ENCODE measurements at places on chromosomes 2 and 18.

GRCh38 chr2:144504218-144504641, 15.7 kb downstream of the ZEB2 start:
- DNase-seq, result no peak

DNA sequence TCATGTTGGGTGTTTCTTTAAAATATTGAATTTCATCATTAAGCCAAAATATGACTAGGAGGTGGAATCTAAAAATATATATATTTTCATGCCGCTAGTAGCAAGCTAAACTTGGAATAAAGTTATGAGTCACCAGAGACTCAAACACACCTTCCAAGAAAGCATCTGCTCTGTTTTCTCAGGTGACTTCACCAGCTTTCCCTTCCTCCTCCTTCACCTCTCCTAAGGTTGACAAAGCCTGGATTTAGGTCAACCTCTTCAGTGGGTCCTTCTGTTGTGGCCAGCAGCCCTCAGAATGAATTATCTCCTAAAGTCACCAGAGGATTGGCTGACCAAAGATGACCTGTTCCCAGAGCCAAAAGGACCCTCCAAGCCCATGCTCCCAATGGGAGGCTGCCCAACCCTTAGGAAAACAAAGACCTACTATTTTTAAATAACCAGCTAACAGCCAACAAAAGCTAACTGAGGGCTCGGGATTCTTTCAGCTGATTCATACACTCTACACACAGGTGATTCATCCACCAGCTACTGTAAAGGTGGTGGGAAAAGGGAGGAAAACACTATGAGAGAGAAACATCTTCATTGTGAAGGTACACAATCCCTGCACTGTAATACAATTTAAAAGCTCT, 113.9 kb downstream of the MYO5B start:
- no peak for DNase-seq

- no peak for DNase-seq
Measured at GRCh38 chr2:70732766-70733645, 35.0 kb downstream of the ADD2 start.

- no peak for DNase-seq
Measured at GRCh38 chr18:12768625-12769024, 65.8 kb downstream of the PSMG2 start.

- no peak for DNase-seq
Measured at GRCh38 chr2:203997481-203997880, 60.9 kb downstream of the ICOS start.

DNA sequence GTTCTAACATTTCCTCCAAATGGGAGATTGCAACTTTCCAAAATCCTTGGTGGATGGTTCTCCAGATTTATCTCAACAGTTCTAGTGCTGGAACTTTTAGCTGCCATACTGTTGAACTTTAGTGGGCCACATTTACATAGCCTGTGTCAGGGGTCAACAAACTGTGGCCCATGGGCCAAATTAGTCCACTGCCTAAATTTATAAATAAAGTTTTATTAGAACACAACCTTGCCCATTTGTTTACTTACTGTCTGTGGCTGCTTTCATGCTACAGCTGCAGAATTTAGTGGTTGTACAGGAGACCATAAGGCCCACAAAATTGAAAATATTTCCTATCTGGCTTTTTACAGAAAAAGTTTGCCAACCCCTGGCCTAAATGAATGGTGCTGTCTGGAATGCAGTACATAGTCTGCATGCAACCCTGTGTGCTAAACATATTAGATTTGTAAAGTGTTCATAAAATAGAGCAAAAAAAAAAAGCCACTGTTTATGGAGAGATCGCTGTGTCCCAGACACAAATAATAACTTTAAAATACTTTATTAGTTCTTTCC, 30.3 kb downstream of the MGAT5 start:
- no peak for DNase-seq

- DNase-seq, result no peak
Measured at GRCh38 chr2:132632000-132632649, 37.9 kb downstream of the LYPD1 start.

- DNase-seq, result peak; percentile 63
Measured at GRCh38 chr18:9849407-9850283, 36.1 kb upstream of the TXNDC2 start.

- no peak for DNase-seq
Measured at GRCh38 chr18:2911533-2911932, 64.7 kb downstream of the EMILIN2 start.

- DNase-seq, result no peak
Measured at GRCh38 chr2:189954989-189955388, 107.5 kb downstream of the MSTN start.

DNA sequence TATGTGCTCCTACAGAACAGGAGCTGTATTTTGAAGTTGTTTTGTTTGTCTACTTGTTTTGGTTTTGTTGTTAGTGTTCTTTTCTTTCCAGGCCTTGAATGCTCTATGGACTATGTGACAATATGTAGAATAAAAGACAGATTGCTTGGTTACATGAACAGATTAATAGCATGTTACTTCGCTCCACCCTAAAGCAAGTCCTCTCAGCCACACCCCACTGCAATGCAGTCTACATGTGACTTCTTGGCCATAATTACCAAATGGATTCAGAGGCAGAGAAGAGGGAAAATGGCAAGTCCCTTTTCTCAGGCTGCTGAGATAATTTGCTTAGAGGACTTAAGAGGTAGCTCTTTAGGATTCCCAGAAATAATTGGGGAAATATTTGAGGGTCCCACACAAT, 123.2 kb upstream of the CYP1B1 start:
- DNase-seq, result no peak

DNA sequence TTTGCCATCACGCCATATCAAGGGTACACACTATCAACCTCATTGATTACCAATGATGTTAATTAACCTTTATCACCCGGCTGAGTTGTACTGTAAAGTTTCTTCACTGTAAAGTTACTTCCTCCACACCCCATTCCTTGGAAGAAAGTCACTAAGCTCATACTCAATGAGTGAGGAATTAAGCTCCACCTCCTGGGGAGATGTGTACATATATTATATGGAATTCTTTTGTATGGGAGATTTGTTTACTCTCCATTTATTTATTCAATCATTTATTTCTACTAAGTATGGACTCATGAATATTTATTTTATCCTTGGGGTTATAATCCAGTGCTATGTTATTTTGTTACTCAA, 56.8 kb downstream of the C2orf74 start:
- DNase-seq, result no peak

DNA sequence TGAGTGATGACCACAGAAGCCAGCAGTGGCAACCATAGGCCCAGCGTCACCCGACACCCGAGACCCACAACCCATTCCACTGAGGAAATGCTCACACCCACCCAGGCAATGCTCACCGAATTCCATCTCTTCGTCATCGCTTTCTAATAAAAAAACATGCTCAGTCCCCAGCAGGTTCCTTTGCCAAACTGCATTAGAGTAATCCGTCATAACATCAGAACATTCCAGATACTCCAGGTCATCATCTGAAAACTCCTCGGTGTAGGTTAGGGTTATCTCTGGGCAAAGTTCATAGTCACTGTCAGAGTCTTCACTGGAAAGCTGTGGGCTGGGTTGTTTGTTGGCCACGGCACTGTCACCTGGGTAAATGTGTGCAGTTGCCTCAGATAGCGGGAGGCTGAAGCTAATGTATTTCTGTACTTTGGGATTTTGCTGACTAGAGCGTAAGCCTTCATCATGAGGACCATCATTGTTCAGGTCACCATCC, 49.3 kb downstream of the ALPK2 start:
- DNase-seq, result no peak

DNA sequence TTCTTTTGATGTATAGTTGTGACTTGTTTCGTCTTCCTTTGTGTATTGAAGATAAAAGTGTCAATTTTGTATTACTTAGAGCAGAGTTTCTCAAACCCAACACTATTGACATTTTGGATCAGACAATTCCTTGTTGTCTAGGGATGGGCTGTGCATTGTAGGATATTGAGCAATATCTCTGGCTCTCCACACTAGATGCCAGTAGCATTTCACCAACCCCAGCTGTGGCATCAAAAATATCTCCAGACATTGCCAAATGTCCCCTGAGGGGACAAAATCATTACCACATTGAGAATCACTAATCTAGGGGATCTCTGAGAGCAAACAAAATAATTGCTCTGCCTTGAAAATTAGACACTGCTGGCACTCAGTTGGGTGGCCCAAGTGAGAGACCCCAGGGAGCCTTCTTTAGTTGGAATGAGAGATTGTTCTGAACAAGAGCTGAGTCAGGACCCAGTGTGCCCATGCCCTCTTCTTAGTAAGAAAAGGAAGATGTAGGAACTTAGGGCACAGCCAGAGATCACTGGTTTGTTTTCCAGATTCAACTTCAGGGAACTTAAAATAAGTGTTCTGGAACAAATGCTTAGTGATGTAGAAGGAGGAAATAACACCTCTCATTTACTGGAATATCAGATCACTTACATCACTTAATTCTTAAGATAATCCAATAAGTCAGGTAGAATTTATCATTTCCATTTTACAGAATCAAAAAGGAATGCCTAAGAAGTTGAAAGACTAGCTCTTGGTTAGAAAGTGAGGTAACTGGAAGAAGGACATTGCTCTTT, 466.6 kb upstream of the TNP1 start:
- no peak for DNase-seq

DNA sequence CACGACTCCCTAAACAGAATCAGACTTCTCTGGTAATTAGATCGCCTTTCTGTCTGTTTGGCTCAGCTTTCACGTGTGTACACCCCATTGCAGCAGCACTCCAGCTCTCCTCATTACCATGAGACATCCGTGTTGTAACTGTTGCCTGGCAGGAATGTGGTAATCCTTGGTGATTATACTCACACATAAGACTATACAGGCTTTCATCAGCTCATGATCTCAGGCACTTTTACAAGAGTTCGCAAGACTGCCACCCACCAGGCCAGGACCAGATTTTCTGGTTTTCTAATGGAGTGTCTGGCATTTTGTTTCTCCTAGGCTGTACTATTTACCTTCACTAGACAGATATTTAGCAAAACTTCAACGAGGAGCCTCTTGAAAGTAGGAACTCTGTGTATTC, 50.2 kb downstream of the ACVR1 start:
- DNase-seq, result no peak

GRCh38 chr2:170571612-170572011, 143.5 kb upstream of the SP5 start:
- no peak for DNase-seq

DNA sequence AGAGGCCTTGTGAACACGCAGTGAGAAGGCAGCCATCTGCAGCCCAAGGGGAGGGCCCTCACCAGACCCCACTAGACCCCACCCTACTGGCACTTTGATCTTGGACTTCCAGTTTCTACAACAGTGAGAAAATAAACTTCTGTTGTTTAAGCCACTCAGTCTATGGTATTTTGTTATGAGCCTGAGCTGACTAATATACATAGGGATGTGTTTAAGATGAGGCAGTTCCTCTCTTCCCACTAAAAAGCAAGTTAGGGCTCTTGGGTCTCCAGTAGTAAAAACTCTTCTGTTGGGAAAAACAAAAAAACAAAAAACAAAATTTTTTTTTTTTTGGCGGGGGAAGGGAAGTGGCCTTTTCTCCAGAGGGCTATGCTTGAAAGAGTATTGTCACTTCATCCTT, 233.2 kb upstream of the SMAD7 start:
- no peak for DNase-seq

GRCh38 chr2:204529795-204530463, 15.3 kb upstream of the PARD3B start:
- DNase-seq, result no peak

DNA sequence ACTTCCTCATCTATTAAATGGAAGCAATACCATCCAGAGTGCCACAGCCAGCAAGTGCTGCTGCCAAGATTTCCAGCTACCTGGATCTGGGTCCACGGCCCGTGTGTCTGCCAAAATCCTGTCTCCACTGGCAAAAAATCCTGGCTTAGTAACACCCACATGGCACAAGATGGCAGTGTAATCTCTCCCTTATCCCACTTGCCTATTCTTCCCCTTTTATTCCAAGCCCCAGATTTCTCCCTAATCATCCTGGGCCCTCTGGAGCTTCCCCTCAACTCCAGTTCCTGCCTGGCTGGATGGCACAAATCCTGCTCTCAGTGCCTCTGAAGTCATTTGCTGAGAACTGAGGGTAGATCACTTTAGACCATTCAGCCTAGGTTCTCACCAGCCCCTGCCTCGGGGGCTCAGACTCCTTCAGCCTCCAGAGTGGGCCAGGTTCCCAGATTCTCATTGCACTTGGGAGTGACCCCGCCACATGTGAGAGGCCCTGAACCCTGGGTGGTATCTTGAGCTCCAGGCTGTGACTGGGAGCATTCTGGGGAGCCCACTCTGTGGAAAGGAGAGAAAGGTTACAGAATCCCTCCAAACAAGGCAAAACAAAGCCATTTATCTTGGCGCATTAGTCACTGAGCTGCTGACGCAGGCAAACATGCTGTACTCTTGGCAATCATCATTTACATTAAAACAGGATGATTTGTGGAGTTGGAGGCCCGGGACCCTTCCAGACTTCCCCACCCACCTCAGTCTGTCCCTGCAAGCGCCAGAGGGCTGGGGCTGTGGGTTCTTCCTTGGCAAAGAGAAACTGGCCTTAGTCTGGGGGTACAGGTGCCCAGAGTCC, 325.8 kb downstream of the DYSF start:
- no peak for DNase-seq

DNA sequence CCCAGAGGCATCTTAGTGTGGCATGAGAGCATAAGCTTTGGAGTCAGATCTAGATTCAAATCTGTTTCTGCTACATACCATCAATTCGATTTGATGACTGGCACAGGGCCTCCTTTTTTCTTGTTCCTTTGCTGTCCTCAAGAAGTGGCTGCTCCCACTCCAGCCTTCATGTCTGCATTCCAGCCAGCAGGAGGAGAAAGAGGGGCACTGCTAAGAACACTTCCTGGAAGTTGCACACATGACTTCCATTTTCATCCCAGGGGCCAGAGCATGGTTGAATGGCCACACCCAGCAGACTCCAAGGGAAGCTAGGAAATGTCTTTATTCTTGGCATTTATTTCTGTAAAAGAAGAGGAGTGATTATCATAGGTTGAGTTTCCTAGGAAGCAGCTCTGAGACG, 50.4 kb downstream of the EML6 start:
- DNase-seq, result no peak

GRCh38 chr2:64262816-64263215, 118.6 kb upstream of the PELI1 start:
- DNase-seq, result no peak

DNA sequence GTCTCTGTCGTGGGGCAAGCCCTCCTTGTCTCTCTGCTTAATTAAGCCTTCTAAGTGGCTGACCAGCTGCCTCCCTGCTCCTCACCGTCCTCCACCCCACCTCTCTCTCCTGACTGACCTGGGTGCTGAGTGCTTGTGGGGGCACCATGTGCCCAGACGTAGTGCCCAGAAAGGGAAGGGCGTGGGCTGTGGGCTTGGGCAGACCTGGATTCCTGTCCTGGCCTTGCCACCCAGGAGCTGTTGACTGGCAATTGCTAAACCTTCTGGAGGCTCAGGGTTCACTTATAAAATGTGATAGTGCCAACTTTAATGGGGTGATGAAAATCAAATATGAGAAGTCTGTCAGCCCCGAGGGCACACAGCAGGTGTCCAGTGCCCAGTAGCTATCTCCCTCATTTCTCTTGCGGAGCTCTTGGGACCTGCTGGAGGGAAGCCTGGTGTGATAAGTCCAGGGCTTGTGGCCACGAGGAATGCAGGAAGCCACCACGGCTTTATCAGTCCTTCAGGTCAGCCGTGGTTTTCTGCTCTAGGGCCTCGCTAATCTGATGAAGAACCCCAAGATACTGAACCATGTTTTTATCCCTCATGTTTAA, 22.0 kb upstream of the INHBB start:
- DNase-seq, result no peak

- no peak for DNase-seq
Measured at GRCh38 chr2:235660484-235661082, 166.7 kb downstream of the AGAP1 start.

Measured in SK-N-MC (cell line).